ENCODE measurements at places on chromosomes 7 and 10.

- no peak for DNase-seq
Measured at GRCh38 chr10:97234400-97234799, 48.6 kb upstream of the SLIT1 start.

DNA sequence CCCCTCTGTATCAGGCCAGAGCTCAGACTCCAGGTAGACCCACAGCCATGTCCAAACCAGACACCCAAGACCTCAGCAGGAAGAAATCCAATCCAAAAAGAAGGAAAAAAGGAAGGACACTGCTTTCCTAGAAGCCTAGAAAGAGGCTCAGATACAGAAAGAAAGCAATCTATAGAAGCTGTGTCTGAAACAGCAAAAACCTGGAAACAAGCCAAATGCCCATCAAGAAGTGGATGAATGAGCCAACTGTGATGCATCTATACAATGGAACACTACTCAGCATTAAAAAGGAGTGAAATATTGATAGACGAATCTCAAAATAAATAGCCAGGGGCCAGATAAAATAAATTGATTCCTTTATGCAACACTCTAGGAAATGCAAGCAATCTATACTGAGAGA, 31.6 kb downstream of the GRB10 start:
- no peak for DNase-seq

DNA sequence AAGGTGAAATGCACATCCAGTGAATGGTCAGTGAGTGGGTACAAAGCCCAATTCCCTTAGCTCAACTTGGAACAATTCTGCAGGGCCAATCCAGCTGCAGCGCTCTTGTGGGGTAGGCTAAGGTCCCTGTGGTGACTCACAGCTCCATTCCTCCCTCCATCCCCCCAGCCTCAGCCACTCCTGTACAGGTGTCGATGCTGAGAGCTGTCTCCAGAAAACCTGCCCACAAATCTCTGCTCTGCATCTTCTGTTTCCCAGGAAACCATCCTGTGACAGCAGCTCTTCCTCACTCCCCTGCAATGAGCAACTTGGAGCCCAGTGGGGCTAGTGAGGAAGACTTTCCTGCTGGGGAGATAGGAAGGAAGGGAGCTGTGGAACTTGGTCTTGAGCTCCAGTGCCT, 244.7 kb upstream of the GPR26 start:
- no peak for DNase-seq

DNA sequence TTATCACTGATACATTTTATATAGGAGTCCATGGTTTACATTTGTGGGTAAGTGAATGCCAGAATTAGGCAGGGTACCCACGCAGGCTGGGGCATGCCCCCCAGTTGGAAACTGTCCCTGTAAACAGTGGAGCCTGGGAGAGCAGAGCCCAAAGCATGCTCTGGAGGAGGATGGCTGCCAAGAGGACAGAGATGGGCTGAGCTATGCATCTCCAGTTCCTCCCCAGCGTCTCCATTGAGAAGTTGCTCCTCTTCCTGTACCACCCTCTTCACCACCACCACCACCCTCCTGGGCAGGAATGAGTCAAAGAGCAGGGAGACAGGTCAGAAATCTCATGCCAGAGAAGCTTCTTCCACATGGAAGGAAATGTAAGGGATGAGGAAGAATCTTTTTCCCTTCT, 67.7 kb upstream of the KMT2E start:
- no peak for DNase-seq

- DNase-seq = no peak
Measured at GRCh38 chr10:11478807-11479206, 132.6 kb downstream of the USP6NL start.
